ENCODE measurements at places on chromosomes 5 and 9.

DNA sequence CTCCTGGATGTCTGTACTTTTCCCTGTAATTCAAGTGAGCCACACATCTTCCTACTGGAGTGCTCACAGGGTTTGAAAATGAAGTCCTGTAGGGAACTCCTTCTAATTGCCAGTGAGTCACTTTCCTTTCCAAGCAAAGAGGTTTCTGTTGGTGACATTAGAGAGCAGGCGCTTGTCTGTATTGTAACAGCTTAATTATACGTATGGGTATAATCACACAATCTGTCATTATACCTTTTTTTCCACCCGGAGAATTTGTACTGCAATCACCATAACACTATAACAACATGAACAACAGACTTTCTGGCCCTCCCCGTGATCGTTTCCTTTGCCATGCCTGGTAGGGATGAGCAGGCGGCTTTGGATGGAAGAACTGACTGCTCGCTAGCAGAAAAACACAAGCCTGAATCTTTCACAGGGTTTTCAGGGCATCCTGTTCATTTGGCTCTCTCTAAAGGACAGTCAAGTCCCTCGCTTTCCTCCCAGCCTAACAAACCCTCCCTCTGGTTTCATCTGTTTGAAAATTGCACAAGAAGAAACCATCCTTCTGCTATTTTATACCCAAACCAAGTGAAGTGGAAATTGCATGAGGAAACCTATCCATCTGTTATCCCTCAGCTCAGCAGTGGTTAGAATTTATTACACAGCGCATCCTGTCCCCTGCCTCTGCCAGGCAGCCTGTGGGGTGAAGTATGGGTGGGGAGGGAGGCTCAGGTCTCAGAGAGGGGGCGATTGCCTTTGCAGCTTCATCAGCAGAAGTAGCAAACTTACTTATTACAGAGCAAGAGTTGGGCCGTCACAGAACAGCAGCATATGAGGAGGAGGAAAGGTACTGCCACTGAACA, 307.0 kb upstream of the TLE4 start:
- no peak for DNase-seq

DNA sequence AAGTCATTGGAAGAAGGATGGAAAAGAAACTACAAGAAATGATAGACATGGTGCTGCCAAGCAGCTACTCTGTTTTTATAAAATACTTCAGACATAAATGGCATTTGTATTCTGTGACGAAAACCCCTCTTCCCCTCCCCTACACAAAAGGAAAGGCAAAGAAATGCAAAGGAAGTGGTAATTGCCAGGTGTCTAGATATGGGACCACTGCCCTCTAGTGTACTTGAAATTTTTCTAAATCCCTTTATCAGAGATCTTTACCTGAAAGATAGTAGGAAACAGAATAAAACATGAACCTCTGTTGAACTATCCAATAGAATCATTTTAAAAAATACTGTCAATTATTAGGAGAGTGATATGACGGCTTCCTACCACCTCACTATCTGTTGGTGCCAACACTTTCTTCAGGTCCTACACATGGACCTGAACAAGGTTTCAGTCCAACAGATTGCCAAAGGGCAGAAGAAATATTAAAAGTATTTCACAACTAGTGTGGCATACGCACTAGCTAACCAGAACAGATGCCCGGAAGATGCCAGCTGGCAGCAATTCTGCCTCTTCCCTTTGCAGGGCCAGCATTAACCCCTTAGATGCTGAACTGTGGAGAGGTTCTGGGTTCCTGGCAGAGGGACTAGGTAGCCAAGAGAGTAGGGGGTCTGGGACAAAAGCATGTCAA, 104.1 kb downstream of the TSSK1B start:
- DNase-seq: no peak

DNA sequence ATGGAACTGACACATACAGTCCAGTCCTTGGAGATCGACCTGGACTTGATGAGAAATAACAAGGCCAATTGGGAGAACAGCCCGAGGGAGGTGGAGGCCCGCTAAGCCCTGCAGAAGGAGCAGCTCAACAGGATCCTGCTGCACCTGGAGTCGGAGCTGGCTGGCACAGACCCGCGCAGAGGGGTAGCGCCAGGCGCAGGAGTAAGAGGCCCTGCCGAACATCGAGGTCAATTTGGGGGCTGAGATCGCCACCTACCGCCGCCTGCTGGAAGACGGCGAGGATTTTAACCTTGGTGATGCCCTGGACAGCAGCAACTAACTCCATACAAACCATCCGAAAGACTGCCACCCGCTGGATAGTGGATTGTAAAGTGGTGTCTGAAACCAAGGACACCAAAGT, 1610.1 kb upstream of the ACO1 start:
- DNase-seq: no peak

DNA sequence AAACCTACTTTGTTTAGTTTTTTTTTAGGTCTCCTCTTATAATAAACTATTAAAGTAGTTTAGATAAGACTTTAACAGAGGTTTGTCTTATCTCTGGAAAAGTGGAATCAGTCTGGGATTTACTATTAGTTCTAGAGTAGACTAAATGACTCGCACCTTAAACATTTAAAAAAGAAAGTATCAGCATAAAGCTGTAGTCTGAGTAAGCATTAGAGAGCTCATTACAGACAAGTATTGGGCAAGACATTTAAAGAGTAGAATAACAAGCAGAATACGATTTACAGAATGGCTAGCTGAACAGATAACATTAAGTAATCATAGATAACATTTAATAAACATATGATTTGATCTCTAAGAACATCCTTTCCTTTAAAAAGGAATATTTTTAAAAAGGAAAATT, 226.0 kb upstream of the DMAC1 start:
- DNase-seq: no peak

DNA sequence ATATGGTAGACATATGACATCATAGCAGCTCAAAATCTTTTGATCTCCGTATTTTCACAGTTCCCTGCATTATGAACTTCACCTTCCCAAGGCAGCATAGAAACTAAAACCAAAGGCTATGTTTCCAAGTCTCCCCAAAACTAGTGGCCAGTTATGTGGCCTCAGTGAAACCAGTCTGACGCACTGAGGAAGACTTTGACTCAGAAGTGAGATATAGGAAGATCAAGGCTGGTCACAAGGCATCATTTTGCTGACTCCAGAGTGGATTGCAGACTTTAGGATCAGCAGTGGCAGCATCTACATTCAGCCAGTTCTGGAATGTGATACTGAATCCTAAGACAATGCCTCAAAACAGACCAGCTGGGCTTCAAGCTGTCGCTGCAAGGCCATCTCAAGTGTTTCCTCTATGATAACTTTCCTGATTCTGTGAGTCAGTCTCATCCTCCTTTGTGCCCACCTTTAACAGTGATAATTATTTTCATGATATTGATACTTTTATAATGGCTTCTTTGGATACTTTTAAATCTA, 34.4 kb upstream of the ELL2 start:
- DNase-seq: no peak

GRCh38 chr9:122374885-122375420, 4.1 kb downstream of the PTGS1 start:
- DNase-seq: no peak

DNA sequence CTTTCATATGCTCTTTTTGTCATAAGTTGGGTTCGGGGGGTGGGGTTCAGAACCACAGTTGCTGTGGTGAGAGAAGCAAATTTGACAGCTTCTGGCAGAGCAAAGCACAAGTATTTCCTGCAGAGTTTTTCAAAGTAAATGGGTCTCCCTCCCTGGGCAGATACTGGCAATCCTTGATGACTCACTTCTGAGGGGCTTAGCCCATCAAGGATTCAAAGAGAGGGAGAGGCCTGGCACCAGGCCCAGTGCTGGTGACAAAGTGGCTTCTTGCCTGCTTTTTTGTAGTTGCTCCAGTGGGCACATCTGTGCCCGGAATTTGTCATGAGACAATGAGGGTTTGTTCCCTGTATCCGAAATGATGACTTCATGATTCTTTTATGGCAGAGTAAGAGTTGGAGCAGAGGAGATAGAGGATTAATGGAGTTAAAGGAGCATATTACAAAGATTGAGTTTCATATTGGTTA, 46.6 kb upstream of the TNC start:
- DNase-seq: no peak

DNA sequence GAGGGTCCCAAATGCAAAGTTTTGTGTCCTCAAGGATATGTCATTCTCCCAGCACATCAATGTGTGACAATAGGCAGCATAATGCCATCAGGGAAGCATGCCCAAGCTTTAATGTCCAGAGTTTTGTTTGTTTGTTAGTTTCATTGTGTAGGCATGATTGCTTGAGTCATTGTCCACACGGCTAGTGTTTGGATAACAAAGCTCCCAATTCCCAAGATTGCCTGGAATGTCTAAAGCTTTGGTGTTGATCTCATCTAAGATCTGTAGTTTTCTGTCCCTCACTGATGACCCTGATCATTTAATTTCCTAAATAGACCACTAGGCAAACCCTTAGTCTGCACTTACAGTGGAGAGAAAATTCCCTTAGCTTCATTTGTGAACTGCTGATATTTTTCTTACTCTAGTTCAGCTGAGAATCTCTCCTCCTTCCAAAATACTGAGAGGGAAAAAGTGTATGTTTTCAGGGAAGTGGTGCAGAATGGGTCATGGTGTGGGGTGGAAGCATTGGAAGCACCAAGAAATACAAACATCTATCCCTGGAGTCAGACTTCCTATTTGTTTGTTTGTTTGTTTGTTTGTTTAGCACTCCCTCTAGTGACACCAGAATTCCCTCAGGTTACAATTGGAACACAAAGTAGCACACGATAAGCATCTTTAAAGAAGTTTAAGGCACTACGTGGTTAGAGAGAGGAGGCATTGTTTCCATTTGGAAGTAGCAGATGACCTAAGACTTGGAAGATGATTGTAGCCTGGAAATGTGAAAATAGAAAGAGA, 127.1 kb downstream of the PRDM6 start:
- no peak for DNase-seq

GRCh38 chr5:181044662-181045305, 4.7 kb downstream of the BTNL9 start:
- DNase-seq: no peak

DNA sequence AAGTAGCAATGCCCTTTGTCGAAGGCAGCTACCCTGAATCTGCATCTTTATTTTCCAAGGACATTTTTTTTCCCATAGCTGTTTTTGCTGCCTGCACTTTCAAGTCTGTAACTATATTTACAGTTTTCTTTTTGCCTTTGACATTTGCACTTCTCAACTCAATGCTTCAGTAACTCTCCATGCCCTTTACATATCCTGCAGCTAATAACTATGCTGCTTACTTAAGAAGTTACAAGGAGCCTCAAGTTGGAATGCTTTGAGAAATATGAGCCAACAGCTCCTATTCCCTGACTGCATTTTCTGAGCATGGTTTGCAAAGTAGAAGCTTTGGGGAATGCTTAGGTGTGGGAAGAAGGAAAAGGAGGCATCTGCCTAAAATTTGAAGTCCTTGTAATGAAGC, 194.8 kb upstream of the TRPC7 start:
- DNase-seq: no peak

DNA sequence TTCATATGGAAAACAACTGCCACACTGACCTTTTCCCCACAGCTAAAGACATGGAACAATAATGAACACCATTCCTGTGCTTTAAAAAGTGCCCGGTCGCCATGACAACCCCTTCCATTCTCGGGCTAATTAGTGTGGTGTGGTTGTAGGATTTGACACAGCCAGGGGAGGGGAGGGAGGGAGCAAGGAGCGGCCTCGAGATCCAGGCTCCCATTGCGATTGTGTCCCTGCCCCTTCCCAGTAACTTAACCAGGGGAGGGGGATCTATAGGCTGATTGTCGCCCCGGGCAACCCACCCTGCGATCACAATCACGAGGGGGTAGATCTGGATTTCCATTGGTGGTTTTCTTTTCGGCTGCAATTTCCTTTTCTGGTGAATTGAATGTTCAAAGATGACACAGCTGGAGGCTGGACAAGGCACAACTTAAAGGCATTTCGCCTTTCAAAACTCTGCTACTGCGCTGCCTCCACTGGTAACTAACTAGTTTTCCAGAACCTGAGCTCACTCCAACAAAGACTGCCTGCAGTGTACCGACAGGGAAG, 96.7 kb upstream of the RETREG1 start:
- no peak for DNase-seq

GRCh38 chr5:148909040-148909439, 82.6 kb downstream of the ADRB2 start:
- DNase-seq: no peak

- no peak for DNase-seq
These were observed 322.9 kb downstream of the SLIT3 start for GRCh38 chr5:168978015-168978414.

GRCh38 chr5:90477073-90477472, 2.4 kb downstream of the POLR3G start:
- DNase-seq: no peak

GRCh38 chr5:157545610-157546310, 29.8 kb downstream of the ADAM19 start:
- no peak for DNase-seq

GRCh38 chr5:123124859-123125595, 36.0 kb downstream of the PRDM6 start:
- no peak for DNase-seq

- DNase-seq: no peak
These were observed 29.7 kb downstream of the TEX10 start for GRCh38 chr9:100322954-100323536.

GRCh38 chr5:143350751-143351602, 52.5 kb downstream of the NR3C1 start:
- no peak for DNase-seq

GRCh38 chr5:39447059-39447458, 22.3 kb upstream of the DAB2 start:
- no peak for DNase-seq

DNA sequence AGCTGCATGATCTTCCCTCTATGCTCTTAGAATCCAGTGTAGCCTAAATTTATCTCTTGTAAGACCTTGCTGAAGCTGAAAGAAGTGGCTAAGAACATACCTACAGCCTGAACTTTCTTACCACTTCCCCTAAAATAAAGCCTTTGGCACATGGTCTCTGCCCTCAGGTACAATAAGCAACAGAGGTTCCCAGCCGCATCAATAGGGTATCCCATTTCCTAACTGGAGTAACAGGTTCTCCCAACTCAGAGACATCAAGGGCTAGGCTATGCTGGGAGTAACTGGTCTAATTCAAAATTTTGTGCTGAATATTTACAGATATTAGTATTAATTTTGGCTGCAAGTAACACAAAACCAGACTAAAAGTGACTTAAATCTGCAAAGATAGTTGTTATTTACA, 335.8 kb upstream of the TRPC7 start:
- DNase-seq: no peak

GRCh38 chr5:73443829-73444498, 4.6 kb downstream of the FOXD1 start:
- no peak for DNase-seq

Data from activated CD8-positive, alpha-beta memory T cell treated with anti-CD3 and anti-CD28 coated beads for 48 hours (primary cell).